Activated naive CD4-positive, alpha-beta T cell treated with anti-CD3 and anti-CD28 coated beads, Interleukin-2, amount 10 ng/mL, durations not matched to agents 7 days and 5 days (primary cell): ENCODE measurements at places on chromosomes 6 and 20.

- DNase-seq = no peak
These were observed 258.5 kb upstream of the CDH4 start for GRCh38 chr20:60993433-60994044.

- no peak for DNase-seq
These were observed 213.7 kb downstream of the SYNE1 start for GRCh38 chr6:152423216-152424103.

- no peak for DNase-seq
These were observed 681 bp downstream of the SYCP2 start for GRCh38 chr20:59932616-59933295.

DNA sequence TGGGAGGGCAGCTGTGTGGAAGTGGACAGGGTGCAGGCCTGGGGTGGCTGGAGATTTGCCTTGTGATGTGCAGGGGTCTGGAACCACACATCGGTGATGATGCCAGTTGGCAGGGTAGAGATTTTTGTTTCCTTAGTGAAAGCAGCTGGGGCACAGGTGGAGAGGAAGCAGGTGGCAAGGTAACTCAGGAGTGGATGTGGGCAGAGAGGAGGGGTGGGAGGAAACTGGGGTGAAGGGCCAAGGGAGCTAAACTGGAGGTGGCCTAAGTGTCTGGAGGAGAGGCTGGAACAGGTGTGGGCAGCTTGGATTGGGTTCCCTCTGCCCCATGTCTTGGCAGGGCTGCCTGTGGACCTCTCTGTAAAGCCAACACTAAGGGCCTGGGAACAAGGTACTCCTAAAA is 4.7 kb upstream of the SCUBE3 start:
- DNase-seq = no peak

- DNase-seq = no peak
These were observed 100.5 kb upstream of the QKI start for GRCh38 chr6:163313981-163314380.

DNA sequence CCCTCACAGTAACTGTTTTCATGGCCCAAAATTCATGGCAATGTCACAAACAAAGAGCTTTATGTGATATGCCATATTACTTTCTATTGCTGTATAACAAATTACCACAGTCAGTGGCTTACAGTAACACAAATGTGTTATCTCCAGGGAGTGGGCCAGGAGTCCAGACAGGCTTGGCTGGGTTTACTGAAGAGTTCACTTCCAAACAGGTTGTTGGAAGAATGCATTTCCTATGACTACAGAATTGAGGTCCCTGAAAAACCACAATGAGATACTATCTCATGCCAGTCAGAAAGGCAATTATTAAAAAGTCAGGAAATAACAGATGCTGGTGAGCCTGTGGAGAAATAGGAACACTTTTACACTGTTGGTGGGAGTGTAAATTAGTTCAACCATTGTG is 431.9 kb downstream of the PKHD1 start:
- no peak for DNase-seq

- DNase-seq = no peak
These were observed 249.2 kb upstream of the PRDM1 start for GRCh38 chr6:105836889-105837288.

DNA sequence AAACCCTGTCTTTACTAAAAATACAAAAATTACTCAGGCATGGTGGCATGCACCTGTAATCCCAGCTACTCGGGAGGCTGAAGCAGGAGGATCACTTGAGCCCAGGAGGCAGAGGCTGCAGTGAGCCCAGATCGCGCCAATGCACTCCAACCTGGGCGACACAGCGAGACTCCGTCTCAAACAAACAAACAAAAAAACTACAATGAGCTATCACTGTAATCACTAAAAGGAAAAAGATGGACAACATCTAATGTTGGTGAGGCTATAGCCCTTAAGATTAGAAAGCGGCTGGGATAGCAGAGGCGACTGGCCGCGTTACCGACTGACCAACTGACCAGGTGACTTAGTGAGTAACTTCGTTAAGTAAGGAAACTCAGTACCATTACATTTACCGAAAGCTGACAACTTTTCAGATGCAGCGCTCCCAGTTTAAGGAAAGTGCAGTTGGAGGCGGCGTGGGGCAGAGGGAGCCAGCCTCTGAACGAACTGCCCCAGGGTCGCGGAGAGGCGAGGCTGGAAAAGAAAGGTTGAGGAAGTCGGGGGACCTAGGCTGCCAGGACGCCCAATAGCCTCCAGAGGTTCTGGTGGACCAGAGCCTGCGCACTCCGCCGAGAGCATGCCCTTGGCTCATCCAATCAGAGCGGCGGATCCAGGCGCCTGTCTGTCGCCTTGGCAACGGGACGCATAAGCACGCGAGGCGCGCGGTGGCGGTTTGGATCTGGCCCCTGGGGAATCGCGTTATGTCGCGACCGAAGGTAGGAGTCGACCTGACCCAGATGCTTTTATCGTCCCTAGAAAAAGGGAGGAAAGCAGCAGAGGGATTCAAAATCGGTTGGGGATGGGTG is 8.9 kb downstream of the TTLL9 start:
- DNase-seq = peak; percentile 87

DNA sequence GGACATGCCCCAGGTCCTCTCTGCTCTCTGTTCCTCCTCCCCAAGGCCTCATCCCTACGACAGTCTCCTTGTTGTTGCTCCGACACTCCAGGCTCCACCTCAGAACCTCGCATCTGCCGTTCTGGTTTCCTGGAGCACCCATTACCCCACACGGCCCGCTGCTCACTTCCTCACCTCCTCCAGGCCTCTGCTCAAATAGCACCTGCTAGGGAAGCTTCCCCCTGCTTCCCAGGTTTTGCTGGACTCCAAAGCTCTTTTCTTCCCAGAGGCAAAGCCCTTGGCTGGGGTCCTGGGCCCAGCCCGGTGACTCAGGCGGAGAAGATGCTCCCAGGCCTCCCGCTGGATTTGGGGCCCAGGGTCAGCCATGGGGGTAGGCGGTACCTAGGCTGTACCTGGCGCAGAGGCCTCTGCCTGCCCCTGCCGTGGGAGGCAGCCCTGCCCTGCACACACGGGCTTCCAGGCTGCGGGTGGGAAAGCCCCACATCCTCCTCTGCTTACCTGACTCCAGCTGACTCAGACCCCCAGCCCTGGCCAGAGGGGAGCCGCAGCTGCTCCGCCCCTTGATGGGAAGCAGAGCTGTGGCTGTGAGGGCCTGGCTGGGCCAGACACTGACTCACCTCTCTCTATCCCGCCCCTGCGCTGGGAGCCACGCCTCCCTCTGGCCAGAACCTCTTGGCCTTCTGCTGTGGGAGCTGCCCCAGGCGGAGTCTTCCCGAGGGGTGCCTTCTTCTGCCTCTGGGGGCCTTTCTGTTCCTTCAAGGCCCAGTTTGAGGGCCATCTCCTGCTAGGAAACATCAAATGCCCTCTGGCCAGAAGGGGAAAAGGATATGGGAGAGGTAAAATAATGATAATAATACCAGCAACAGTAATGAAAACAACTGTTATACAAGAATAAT is 130.5 kb downstream of the CEBPB start:
- no peak for DNase-seq

DNA sequence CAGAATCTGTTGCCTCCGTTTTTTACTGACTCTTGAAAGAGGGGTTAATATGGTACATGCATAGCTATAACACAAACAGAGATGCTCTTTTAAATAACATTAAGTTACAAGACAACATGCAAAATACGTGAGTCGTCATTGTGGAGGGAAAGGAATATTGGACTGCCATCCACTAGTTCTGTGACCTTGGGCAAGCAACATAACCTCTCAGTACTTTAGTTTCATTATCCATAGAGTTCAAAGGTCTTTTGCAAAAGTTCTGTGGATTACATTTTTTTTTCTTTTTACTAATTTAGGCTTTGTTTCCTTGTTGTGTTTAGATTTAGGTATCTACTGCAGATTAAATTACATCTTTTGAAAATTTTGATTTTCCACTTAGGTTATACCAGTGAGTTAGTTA is 70.5 kb downstream of the MACROD2 start:
- no peak for DNase-seq

GRCh38 chr20:14838663-14839628 is 501.5 kb upstream of the FLRT3 start:
- no peak for DNase-seq

DNA sequence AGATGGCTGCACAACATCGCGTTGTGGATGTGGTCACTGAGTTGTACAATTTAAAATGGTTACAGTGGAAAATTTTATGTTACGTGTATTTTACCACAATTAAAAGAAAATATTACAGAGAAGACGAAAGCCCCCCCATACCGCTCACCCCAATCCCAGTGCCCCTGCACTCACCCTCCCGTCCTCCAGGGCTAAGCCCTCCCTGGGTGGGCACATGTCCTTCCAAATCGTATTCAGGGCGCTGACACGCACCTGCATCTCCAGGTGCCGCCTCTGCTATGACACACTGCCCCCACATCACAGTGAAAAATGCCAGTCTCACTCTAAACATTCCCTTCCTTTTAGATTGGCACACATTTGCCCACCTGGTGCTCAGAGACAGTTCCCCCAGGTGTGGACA is 49.4 kb downstream of the PSMG4 start:
- DNase-seq = no peak

GRCh38 chr6:109449795-109450673 is 5.5 kb downstream of the MICAL1 start:
- peak; percentile 66 for DNase-seq

GRCh38 chr20:11274141-11274594 is 600.4 kb upstream of the JAG1 start:
- no peak for DNase-seq

- no peak for DNase-seq
These were observed 209.8 kb upstream of the FOXA2 start for GRCh38 chr20:22794200-22794599.

- no peak for DNase-seq
These were observed 308.5 kb downstream of the BMP7 start for GRCh38 chr20:56957737-56958553.

- no peak for DNase-seq
These were observed 44.1 kb downstream of the CTNNBL1 start for GRCh38 chr20:37737826-37738420.

- DNase-seq = no peak
These were observed 11.3 kb upstream of the TRAM2 start for GRCh38 chr6:52588087-52588709.

DNA sequence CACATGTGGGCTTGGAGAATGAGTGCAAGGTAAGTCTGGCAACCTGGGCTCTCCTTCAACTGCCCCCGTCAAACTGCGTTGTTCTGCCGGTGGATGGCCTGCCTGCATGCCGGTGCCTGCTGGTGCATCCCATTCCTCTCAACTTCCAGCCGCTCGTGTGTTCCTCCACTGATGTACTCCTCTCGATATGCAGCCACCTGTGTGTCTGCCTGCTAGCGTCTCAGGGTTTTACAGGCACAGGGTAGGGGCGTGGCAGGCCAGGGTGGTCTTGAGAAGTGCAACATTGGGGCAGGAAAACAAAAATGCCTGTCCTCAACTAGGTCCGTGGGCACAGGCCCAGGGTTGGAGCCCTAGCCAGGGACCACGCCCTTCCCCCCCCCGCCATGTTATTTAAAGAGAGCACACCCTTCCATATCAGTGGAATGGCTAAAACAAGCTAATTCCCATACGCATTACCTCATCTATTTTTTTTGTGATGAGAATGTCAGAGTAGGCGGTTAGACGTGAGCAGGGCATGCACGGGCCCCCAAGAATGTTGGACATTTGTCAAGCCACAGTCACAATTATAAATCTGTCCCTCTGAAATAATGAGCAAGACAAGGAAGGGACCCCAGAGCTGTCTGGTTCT is 33.2 kb downstream of the SERPINB6 start:
- no peak for DNase-seq

DNA sequence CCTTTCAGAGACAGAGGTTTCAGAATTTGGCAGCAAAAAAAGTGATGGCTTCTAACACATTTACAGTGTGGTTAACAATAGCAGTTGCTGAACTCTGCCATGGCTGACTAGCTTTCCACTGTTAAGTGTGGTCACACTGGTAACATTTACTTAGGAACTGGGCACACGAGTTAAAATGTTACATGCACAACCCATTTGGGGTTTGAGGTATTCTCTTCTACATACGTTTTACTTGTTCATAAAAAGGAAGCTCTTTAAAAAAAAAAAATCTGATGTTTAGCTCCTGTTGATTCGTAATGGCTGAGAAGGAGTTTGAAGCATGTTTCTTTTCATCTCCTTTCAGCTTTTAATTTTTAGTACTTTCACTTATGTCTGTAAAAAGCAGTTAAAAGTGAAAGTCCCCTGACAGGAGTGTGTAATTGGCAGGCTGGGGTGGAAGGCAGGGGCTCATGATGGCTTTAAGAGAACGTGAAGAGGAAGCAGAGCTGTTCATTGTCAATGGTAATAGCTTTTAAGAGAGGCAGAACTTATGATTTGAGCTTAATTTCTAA is 245.9 kb downstream of the FARS2 start:
- DNase-seq = peak; percentile 50

- no peak for DNase-seq
These were observed 19.5 kb upstream of the ADTRP start for GRCh38 chr6:11798096-11798495.

DNA sequence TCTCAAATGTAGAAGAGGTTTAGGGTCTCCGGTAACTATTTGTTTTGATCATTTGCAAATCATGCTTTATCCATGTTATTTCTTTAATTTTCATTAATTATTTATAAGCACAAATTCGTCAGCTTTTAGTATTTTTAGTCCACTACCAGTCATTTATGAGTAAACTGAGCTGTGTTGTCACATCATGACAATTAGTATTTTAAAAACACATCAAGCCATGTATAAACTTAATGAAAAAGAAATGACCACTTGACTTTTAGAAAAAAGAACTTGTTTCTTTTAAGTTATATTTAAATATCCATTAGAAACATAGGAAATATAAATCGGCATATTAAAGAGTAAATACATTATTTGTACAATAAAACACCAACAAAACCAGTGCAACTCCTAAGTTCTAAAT is 2.8 kb downstream of the NKX2-4 start:
- DNase-seq = no peak

GRCh38 chr20:34713194-34713943 is 9.2 kb downstream of the TP53INP2 start:
- no peak for DNase-seq

- DNase-seq = no peak
These were observed 90.0 kb downstream of the RPP40 start for GRCh38 chr6:4913705-4914419.

DNA sequence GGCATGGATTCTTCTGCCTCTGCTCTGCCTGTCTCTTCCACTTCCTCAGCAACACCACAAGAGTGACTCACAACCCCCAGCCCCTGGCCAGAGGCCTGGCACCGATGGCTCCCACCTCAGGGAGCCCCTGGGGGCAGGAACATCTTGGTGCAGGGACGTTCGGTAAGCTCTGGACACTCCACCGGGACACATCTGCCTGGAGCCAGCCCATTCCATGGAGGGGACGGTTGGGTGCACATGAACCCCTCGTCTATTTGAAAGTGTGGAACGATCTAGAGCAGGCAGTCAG is 246.5 kb downstream of the ERMARD start:
- no peak for DNase-seq
